NK-92 treated with Interleukin-12 subunit alpha and Interleukin-12 subunit beta, amount 100 ng/mL, for 24 hours (cell line): ENCODE measurements at places on chromosomes 3 and 15.

- peak; percentile 53 for DNase-seq
These were observed 43.1 kb downstream of the MTHFS start for GRCh38 chr15:79853492-79854328.

DNA sequence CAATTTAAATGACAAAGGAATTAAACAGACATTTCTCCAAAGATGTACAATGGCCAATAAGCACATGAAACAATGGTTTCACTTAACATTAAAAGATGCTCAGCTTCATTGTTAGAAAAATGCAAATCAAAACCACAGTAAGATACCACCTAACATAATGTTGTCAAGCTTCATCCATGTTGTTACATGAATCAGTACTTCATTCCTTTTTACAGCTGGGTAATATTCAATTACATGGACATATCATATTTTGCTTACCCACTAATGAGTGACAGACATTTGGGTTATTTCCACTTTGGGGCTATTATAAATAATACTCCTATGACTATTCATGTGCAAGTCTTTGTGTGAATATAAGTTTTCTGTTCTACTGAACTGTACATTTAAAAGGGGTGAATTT is 7.8 kb downstream of the SLC41A3 start:
- DNase-seq, result no peak

GRCh38 chr15:78102741-78103140 is 10.4 kb downstream of the SH2D7 start:
- DNase-seq, result no peak

GRCh38 chr3:155270063-155270462 is 23.4 kb downstream of the STRIT1 start:
- DNase-seq, result no peak

DNA sequence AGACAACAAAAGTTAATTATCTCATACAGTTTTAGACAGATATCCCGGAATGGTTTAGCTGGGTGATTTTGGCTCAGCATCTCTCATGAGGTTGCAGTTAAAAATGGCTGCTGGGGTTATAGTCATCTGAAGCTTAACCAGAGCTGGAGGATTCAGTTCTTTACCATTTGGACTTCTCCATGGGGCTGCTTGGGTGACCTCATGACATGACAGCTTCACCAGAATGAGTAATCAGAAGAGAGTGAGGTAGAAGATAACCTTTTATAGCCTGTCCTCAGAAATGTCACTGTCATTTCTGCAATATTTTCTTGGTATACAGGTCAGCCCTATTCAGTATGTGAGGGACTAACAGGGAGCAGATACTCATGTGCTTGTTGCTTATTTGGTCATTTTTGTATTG is 30.9 kb downstream of the TFG start:
- no peak for DNase-seq

- no peak for DNase-seq
These were observed 849 bp upstream of the HDAC11 start for GRCh38 chr3:13479332-13479581.

- DNase-seq, result peak; percentile 33
These were observed 18.7 kb upstream of the HDAC11 start for GRCh38 chr3:13461169-13462124.

GRCh38 chr15:63405683-63406390 is 24.2 kb upstream of the CA12 start:
- no peak for DNase-seq

GRCh38 chr15:99123713-99124451 is 19.0 kb downstream of the SYNM start:
- DNase-seq, result no peak

DNA sequence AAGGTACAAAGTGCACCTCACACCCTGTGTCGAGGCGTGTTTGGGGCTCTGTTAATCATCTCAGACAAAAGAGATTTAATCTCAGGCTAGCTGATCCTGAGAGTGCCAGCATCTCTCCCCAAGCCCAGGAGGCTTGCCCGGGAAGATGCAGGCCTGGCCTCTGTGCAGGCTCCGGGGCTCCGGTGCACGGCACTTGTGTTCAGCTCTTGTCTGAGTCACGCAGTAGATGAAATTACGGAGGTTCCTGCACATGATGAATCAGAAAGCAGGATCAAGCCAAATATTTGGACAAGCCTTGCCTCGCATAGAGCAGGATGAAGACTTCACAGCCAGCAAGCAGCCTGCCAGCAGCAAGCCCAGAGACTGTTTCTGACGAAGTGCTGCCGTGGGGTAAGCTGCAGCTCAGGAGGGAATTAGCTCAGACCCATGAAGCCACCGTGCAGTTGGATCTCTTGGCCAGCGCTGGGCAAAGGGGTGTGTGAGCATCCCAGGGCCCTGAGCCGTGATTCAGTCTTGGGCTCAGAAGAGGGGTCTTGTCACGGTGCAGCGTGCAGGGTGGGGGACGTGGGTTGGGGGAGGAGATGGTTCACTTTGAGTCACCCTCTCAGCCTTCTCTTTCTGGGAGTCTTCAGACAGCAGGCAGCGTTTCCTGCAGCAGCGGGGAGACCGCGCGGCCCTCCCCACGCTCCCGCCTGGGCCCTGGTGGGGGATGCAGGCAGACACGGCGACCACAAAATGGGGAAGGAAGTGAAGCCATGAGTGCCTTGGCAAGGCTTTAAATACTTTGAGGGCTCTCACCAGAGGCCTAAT is 89.2 kb upstream of the MEF2A start:
- DNase-seq, result no peak

DNA sequence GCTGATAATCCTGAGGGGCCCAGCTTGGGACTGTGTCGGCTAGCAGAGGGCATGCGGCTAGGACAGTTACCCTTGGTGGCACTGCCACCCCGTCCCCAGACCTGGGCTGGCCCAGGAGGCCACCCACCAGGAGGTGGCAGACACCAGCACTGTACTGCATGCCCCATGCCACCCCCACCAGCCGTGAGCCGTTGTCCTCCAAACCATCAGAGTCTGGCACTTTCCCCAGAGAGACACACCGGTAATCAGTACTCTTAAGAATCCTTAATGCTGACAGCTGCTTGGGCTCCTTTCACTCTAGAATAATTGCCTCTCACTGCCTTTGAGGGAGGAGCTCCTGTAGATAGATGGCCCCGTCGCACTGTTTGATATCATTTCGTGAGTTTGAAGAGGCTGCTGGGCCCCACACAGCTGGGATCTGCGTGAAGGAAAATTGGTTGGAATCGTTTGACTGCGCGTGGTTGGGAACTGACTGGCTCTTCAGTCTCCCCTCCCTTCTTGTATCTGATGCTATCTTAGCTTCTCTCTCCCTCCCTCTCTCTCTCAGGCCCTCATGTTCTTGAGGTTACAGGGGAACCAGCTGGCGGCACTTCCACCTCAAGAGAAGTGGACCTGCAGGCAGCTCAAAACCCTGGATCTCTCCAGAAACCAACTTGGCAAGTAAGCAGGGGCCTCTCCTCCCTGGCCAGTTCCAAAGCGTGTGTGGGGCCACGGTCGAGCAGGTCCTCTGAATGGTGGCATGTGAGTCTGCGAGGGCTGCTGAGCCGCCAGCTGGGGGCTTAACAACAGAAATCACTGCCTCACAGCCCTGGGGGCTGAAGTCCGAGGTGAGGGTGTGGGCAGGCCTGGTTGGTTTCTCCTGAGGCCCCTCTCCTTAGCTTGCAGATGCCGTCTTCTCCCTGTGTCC is 94.9 kb downstream of the LRRK1 start:
- DNase-seq, result no peak

GRCh38 chr3:57918123-57918837 is 89.9 kb upstream of the FLNB start:
- DNase-seq, result no peak

DNA sequence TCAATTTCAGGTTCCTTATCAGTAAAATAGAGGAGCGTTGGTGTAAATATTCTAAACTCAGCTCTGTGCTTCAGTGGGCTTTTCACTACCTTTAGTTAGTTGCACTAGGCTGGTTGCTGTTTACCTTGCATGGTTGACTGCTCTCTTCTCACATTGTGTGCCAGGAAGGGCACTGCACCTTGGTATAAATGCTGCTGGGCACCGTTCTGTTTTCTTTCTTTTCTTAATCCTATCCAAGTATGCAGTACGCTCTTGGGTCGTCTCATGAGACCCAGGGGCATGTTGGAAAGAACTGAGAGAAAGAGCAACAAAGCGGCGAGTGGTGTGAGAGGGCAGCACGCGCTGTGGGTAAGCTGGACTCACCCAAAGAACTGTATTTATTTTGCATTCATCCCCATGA is 22.4 kb downstream of the KCNMB2 start:
- DNase-seq, result no peak

GRCh38 chr3:122586098-122586497 is 8.6 kb downstream of the PARP15 start:
- no peak for DNase-seq

DNA sequence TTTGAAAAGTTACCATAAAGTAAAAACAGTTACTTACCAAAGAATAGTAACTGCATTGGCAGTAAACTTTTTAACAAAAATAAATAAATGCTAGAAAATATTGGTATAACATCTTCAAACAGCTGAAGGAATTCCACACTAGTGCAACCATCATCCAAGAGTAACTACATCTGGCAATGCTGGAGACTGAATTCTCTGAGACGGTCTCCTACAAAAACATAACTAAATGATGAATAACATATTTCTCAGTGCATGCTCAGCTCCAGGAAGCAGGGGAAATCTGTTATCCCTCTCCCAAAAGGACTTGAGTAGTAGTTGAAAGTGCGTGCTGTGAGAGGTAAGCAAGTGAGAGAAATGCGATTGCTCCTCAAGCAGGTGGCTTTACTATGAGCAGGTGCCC is 526.8 kb upstream of the CCDC54 start:
- no peak for DNase-seq

DNA sequence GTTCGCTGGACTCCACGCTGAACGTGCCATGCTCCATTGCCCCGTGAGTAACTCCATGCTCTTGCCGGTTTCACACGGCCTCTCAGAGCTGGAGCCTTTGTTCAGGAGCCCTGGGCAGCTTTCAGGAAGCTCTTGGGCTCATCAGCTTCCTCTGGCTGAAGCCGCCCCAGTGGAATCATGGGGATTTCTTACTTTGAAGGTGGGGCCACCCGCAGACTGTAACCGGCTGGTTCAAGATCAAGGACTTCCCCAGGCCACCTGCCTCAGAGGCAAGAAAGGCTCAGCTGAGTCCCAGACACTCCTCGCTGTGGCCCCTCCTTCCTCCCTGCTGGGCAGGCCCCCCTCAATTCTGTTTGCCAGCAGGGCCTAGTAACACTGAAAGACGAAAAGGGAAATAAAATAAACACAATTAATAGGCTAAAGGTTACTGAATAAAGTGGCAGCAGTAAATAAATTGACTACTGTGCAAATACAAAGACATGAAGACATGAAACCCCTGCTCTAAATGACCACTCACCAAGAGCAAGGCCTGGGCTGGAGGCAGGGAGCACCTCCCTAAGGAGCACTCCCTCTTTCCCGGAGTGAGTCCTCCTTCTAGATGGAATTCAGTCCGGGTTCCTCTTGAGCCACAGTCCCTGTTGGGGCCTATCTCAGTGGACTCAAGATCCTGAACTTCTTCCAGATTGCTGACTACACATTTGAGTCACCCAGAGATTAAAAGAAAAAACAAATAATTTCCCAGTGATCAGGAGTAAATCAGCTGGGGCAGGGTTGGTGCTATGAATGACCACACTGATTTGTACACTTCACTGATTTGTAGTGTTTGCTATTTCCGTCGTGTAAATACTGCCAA is 51.0 kb downstream of the ZDHHC19 start:
- no peak for DNase-seq

GRCh38 chr3:129485721-129486663 is 42.4 kb upstream of the RHO start:
- DNase-seq, result peak; percentile 42

DNA sequence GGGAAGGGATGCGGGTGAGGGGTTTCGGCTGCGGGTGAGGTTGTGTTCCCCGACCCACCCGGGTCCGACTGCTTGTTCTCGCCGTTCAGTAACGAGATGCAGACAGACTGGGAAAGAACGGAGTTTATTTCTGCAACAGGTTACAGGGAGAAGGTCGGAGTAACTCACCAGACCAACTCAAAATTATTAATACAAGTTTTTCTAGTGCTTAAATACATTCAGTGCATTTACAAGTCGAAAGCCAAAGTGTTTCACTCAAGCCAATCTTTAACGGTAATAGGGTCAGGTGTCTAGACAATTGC is 492 bp upstream of the HIGD1A start:
- no peak for DNase-seq

DNA sequence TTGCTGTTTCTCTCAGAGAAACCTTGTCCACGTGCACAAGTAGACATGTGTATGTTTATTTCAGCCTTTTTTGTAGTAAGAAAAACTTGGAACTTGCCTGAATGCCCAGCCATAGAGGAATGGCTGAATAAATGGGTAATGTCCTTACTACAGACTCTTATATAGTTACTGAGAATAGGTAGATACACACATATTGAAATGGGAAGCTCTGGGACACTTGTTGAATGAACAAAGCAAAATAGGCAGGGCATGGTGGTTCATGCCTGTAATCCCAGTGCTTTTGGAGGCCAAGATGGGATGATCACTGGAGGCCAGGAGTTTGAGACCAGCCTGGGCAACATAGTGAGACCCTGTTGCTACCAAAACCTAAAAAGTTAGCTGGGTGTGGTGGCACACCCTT is 1.7 kb downstream of the UNC45A start:
- DNase-seq, result no peak

GRCh38 chr3:126051741-126052140 is 32.2 kb downstream of the SLC41A3 start:
- no peak for DNase-seq

GRCh38 chr3:8197384-8197783 is 304.2 kb upstream of the LMCD1 start:
- no peak for DNase-seq

- no peak for DNase-seq
These were observed 228.4 kb downstream of the ITPR1 start for GRCh38 chr3:4721511-4721911.

DNA sequence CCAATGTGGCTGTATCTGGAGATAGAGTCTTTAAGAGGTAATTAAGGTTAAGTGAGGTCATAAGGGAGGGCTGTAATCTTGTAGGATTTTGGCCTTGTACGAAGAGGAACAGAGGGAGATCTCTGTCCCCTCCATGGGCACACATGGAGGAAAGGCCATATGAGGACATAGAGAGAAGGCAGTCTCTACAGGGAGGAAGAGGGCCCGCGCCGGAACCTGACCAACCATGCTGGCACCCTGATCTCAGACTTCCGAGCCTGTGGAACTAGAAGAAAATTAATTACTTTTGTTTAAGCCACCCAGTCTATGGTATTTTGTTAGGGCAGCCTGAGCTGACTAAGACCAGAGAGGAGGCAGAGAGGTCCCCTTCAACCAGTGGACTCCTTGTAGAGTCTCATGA is 17.7 kb upstream of the MRPS22 start:
- DNase-seq, result no peak

DNA sequence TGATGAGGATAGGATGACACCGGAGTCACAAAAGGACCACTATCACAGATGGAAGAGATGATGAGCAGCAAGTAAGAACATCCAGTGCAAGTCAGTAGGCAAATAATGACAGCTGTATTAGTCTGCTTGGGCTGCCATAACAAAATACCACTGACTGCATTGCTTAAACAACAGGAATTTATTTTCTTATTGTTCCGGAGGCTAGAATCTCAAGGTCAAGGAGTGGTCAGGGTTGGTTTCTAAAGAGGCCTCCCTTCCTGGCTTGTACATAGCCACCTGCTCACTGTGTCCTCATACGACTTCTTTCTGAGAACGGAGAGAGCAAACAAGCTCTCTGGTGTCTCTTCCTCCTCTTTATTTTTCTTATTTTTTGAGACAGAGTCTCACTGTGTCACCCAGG is 380.7 kb downstream of the PLOD2 start:
- DNase-seq, result no peak
